NCI-H460 (cell line): ENCODE measurements at places on chromosomes 7 and 10. TPM values are rescaled to one million over a fixed set of nuclear protein-coding genes. Genes with fewer than 3 reads are reported as not detected.

DNA sequence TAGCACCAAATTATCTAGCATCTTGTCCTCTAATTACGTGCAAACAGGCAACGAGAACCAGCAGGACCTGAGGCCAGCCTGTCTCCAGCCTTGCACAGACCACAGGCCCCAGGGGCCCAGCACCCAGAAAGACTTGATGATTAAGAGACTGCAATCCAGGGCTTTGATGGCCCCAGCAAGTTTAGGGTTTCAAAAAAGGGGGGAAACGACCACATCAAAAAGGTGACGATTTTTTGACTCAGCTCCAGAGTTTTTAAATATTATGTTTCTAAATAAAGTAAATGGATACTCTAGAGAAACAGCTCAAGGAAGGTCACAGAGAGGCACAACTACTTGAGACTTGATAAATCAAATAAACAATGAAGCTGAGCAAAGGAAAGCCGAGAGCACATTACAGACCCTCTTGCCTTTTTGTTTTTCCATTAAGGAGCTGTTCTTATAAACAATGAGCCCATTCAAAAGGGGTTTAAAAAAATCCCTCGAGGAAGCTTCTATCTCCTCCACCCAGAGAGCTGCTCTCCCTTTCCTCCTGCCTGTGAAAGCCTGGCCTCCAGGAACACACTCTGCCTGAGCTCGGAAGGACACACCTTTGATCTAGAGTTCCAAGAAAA, 44.1 kb downstream of the GLI3 start:
- DNase-seq: no peak

DNA sequence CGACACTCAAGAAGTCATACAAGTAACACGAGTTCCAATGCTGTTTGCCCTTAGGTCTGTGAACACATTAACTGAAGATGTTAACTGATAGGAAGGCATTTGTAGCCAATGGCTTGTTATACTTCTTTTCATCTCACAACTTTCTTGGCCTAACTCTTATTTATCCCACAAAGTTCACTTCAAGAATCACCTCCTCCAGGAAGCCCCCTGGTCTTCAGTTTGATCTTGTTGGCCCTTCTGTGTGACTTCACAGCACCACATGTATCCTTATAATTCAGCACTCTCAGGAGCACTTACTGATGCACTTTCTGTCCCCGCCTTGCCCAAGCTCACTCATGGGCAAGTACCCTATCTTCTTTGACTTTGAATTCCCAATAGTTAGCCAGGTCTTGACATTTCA, 159.6 kb downstream of the RAPGEF5 start:
- no peak for DNase-seq

DNA sequence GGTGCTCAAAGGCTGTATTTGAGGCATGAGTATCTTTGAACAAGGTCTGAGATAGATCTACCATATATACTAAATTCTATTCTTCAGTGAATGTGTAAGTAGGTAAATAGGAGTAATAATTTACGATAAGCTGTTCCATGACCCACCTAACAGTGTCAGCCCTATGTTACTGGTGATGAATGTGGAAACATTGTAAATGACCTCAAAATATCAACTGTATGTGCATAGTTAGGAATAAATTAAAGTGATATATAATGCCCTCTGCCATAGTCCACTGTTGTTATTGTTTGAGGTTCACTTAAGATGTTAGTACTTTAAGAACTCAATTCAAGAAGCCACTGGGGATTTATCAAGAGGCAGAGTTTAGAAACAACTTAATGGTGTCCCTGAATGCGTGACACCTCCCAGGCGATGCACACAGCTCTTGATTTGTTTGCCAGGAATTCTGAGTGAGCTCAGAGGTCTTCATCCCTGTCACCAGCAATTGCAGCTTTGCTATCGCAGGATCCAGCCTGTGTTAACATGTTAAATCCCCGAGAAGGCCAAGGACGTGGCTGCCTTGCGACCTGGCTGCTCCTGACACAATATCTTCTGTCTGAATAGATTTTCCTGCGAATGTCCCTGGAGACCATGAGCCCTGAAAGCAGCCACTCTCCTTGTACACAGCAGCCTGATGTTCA, 104.9 kb downstream of the KLF6 start:
- DNase-seq: no peak

- DNase-seq: no peak
Measured at GRCh38 chr7:138077809-138078208, 1.6 kb downstream of the AKR1D1 start.

DNA sequence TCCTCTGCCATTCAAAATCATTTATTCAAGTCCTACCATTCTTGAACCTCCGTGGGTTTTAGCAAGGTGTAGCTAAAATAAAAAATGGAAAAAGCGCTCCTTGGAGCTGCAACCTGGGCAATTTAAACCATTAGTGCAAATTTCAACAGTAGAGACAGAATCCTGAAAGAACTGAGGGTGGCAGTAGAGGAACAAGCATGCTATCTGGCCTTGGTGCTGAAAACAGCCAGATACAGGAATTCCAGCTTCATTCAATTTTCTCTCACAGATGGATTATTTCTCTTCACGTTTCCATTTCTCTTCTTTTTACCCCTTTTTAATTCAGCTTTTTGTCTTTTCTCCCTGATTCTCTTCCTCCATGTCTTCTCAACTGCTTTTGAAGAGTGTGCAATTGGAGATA, 77.7 kb downstream of the OTUD1 start:
- DNase-seq: no peak

DNA sequence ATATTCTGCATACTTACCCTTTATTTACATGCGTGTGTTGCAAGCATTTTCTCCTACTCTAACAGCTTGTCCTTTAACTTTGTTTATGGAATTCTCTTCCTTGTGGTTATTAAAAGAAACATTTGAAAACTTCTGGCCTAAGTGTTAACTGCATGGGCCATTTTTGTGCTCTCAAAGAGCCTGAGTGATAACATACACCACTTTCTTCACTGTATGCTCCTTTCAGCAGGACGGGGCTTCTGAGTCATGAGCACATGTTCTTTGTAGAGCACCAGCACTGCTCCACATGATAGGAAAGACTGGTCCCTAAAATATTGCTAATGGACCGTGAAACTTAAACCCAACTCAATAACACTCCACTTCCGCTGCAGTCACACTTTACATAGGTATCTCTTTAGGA, 1093.6 kb upstream of the GHITM start:
- no peak for DNase-seq

- peak; percentile 6 for DNase-seq
Measured at GRCh38 chr10:121527690-121528089, 70.6 kb downstream of the FGFR2 start.

DNA sequence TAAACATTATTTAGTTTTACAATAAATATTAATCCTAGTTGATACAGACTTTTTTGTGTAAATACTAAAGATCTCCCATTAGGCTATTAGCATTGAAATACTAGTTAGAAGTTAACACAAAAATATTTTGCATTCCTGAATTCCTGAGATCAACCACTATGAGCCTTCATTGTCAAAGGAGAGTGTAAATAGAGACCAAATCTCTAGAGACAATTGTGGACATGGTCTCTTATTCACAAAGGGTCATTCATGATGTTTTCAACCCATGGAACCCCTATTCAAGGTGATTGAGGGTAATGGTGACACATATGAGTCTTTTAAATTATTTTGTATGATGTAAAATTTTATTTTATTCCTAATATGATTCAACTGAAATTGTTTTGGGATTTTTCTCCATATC, 1454.8 kb upstream of the LRRTM3 start:
- DNase-seq: no peak

The DENND2A gene
- 0.02 and 0.09 TPM in 2 replicates for total RNA-seq

The PCGF5 gene
- total RNA-seq: 49.5 and 51.4 TPM in 2 replicates

DNA sequence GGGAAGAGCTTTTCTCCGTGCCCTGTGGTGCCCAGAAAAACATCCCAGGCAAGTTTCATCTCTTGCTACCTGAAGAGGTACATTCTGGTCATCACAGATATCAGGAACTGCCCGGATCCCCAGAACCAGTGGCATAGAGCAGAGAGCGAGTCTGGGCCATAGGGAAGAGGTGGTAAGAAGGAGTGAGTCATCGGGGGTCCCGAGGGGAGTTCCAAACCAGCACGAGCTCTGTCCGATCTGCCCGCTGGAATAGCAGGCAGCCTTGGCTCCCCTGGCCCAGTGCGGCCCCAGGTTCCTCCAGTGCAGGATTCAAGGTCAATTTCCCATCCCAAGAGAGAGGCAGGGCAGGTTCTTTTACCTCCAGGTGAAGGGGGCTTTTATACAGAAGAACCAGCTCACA, 124.7 kb downstream of the RGS10 start:
- no peak for DNase-seq

GRCh38 chr7:155222573-155222972, 75.1 kb upstream of the INSIG1 start:
- no peak for DNase-seq

GRCh38 chr7:462173-463103, 57.2 kb downstream of the PDGFA start:
- DNase-seq: no peak

The THSD7A gene
- 4.2 and 5.7 TPM in 2 replicates for total RNA-seq

DNA sequence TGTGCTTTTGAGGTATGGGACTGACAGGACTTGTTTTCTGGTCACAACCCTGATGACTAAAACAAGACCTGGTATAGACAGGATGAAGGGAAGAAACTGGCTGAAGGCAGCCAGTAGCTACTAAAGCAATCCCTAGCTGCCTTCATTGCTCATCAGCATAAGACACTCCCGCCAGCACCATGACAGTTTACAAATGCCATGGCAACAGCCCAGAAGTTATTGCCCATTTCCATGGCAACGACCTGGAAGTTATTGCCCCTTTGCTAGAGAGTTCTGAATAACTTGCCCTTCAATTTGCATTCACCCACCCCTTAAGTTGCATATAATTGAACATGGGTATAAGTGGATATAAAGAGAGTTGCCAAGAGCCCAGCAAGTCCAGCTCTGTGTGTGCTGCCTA, 169.6 kb upstream of the FAM171A1 start:
- DNase-seq: no peak

- no peak for DNase-seq
Measured at GRCh38 chr10:130857631-130858295, 453.8 kb downstream of the TCERG1L start.

DNA sequence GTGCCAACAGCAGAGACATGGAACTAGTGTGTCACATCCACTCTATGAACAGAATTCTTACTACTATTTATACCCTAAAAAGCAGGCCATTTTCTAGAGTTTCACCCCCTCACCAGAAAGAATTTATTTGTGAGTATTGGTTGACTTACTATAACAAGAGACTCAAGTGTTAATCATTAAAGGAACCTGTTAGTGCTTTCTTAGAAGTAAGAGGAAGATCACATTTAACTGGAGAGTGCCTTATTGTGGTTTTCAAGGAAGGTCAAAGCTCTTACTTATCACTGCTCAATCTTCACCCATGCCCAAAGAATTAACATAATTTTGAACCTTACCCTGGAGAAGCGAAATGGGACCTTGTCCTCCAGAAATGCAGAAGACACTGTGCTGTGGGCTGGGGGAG, 169.3 kb upstream of the PRSS1 start:
- no peak for DNase-seq

DNA sequence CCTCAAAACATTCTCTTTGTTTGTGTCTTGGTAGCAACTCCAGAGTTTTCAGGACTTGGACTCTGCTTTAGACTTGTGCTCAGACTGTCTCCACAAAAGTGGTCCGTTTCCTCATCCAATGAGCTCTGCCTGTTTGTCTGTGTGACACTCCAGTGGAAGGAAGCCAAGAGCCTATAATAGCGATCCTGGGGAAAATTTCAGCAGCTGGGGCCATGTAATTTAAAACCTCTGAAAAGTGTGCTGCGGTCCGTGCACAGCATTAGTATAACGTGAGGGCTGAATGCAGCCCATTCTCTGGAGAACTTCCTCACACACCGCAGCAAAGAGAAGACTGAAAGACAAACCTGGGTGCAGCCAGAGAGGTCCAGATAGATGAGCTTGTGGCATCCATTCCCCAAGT, at the start of gene LRRC17:
LRRC17 (plus strand) TSS at position 259 of the 400 bp plus-strand sequence. CDS start 20,914 bp downstream, outside the sequence.
- no peak for DNase-seq

The STEAP1 gene
- 3.6 and 3.8 TPM in 2 replicates for total RNA-seq

The GFRA1 gene
- 0.69 and 0.92 TPM in 2 replicates for total RNA-seq

The WDR11 gene
- 76.9 and 77.6 TPM in 2 replicates for total RNA-seq

GRCh38 chr7:45233249-45233775, 75.7 kb downstream of the RAMP3 start:
- no peak for DNase-seq

The ITGB8 gene
- total RNA-seq: 15.6 and 18.5 TPM in 2 replicates

DNA sequence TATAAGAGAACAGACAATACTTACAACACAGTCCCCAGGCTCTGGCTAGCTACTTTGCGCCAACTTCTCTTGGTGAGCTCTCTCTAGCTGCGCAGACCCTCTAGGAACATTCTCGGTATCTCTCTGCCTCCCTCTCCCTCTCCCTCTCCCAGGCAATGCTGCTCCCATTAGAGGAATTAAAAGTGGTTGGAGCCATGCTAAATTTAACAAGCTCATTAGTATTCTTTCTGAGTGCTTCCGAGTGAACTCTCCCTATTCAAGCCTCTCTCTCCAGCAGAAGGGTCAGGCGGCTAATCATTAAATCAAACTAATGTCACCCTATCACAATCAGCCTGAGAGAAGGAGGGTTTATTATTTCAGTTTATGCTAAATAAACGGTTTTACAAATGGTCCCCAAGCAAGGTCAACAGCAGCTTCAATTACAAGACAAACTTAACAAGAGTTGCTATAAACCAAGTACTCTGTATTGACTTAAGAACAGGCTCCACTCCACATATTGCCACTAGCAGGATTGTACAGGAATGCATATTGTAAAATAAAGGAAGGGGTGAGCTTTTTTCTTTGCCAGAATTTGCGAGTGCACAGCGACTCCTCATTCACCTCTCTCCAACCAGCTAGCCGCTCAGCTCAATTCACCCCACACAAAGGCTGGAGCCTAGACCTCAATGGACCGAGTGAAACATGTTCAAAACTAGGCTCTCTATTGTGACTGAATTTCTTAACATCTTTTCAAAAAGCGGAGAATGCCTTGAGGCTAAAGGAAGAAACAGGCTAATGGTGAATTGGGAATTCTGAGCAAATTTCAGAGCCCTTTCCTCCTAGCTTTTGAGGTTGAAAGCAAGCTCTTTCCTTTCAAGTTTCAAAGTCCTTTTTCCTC, 84.4 kb downstream of the GLI3 start:
- no peak for DNase-seq

- no peak for DNase-seq
Measured at GRCh38 chr10:14086596-14086995, 244.1 kb downstream of the FRMD4A start.

DNA sequence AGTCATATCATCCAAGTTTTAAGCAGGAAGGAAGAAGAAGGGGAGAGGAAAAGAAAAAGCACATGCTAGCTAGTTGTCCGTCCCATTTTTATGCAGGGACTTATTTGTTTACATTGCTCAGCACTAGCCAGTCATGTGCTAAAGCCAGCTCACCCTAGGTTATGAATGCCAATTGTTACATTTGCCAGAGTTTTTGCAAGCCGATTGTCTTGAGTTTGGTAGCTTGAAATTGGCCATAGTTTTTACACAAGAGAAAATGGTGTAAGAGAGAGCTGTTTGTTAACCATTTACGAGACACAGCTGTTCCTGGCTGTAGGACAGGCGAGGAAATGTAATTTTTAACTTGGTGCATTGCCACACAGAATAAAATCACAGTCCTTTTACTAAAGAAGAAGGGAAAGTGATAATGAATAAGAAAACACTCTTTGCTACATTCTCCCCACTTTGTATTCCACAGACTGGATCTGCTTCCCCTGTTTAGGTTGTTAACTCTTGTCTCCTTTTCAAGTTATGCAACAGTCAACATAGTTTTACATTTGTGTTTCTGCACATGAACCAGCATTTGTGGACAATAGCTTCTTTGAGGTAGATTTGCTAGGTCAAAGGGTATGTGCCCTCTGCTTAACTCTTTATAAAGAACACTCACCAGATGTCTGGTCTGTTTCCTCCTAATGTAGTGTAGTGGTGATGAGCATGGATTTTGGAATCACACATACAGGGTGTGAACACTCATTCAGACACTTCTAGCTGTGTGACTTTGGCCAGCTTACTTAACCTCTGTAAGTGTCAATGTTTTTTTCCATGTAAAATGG, 357.2 kb downstream of the LRMDA start:
- no peak for DNase-seq
